ENCODE measurements at places on chromosomes 2 and 18.
A peak's percentile ranks its signal among the peaks of the same experiment; 100 is the strongest.

DNA sequence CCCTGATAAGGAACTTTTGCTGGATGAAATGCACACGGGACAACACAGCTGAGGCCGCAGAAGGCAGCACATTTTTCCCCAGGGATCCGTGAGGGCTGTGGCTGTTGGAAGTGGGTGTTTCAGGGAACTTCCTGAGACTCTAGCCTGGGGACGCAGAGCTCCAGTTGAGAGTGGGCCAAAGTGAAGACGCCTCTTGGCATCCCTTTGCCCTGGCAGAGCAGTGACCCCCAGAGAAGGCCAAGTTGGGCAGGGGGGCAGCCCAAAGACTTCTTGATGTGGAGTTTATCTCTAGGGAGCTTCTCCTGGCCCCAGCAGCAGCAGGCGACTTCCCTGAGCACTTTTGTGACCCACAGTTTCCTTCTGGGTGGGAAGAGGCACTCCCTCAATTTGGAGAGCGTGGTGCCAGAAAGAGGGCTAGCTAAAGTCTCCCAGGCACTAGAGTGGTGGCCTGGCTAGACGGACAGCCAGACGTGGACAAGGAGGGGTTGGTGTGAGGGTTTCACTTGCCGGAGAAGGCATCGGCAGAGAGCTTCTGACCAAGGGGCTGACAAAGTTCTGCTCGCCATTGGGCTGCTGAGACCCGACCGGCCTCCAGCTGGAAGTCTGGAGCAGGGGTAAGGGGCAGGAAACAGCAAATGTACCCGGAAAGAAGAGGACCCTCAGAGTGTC lies 108.8 kb downstream of the ACKR3 start:
- DNase-seq = no peak

- DNase-seq = no peak
These were observed 211.4 kb upstream of the GYPC start for GRCh38 chr2:126444512-126444911.

DNA sequence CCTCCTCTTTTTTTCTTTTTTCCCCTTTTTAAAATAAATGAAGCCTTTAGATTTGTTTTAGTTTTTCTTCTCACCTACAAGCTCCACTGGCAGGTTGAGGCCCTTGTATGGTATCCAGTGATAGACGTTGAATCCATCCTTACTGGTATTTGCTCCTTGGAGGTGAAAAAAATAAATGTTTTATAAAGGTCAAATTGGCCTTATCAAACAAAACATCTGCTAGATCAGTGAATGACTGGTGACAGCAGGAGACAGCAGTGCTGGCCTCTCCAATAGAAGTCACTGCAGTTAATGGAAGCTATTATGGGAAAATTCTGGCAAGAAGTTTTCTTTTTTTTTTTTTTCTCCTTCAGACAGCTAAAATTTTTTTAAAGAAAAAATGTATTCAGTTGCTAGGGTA lies 12.6 kb upstream of the SP9 start:
- DNase-seq = no peak

GRCh38 chr2:8514796-8515758 lies 166.8 kb upstream of the ID2 start:
- DNase-seq = peak; percentile 73

- DNase-seq = no peak
These were observed 19.0 kb upstream of the CPO start for GRCh38 chr2:206920310-206920709.

DNA sequence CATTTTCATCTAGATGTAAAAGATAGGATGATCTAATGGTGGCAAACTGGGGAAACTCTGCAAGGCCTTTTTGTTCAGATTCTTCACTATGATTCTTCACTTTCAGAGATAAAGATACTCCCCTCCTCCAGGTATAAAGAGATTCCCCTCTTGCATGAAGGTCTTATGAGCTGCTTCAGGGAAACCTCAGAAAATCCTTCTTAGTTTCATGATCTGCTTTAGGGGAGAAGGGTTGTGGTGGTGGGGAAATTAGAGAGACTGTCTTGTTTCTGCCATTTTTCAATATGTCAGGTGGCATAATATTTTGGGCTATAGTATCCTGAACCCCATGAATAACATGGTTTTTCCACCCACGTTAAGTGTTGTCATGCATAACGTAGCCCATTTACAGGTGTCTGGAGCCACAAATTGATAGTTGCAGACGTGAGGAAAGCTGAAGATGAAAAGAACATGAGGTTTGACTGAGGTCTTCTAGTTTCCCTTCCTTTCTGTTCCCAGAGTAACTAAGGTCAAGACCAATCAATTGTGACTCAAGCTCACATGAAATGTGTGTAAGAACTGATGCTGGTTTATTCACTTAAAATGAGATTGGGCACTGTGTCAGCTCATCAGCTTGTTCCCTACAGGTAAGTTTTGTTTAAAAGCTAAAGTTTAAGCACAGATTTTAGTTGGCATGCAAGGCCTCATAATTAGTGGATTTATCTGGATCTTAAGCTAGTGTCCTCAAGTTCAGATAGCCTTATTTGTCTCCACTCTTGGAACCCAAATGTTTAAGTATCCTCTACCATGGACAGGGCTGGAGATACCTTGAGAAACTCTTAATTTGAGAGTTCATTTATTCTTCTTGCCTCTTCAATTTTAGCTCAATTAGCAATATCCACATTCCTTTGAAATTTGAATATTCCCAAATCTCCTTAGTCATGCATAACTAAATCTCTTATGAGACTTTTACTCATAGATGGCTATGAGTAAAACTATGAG lies 304.5 kb upstream of the FANCL start:
- DNase-seq = no peak

DNA sequence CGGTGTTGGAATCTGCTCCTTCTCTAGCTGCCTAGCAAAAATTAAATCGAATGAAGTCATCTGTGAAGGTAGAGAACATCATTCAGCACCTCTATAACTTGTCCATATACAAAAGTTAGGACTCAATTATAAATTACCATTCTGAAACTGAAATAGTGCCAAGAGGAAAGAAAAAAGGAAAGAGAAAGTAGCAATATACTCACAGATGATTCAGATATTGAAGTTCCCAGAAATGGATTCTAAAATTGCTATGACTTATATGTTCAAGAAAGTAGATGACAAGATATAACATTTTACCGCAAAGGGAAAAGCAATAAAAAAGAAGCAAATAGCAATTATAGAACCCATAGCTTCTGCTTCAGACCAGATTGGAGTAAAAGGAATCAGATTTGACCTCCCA lies 333.6 kb upstream of the GYPC start:
- no peak for DNase-seq

Data from activated CD4-positive, alpha-beta T cell treated with anti-CD3 and anti-CD28 coated beads, Interleukin-2, amount 50 U/mL, for 16 hours (primary cell).